Activated CD4-positive, alpha-beta T cell treated with anti-CD3 and anti-CD28 coated beads, Interleukin-2, amount 50 U/mL, for 48 hours (primary cell): ENCODE measurements at places on chromosomes 2 and 18.

- DNase-seq = no peak
These were observed 379.0 kb upstream of the FANCL start for GRCh38 chr2:58620093-58620492.

DNA sequence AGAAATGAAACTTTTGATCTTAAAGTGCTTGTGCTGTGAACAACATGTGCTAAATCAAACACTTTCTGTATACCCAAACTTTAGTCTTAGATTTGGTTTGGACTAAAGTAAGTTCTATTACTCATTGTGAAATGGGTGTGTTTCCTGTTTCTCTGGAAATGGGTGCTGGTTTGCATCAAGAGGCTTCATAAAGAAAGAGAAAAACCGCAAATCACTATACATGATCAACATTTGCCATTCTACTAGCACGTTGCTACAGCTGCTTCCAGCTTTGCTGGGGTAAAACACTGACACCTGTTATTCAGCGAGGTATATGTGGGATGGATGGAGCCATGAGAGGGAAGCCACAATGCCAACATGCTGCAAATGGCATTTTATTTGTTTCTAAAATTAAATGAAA, 547.0 kb upstream of the ACVR2A start:
- DNase-seq = peak; percentile 30

- no peak for DNase-seq
These were observed 604.9 kb upstream of the CDH2 start for GRCh38 chr18:28781616-28782362.

DNA sequence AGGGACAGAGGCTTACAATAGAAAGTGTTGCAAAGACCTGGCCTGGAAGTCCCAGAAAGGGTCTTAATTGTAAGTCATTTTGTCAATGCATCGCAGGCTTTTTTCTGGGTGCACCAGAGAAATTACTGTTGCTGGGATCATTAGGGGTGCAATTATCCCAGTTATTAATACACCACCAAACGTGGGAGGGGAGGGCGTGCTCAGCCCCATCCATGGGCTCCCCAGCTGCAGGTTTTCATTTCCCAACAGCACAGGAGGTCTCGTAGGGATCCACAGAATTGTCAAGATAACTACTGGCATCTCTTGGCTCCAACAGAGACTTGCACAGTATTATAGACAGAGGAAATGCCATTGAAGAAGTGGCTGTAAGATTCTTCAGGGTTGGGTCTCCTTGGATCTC, 69.6 kb upstream of the FZD7 start:
- no peak for DNase-seq

DNA sequence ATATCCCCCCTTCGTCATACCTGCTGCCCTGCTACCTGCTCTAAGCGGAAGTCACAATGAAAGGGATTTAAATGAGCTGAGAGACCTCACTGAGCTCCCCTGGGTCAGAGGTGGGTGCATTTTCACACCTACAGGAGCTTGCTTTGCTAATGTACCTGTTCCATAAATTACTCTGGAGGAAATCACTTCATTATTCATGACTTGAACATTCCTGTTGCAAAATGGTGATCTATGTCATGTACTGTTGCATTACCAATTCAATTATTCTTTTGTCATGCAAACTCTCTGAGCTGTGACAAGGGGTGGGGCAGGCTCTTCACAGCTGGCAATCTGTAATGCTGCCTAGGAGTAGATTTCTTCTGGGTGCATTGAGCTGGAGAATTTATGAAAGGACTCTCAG, 761.3 kb downstream of the TSN start:
- no peak for DNase-seq

- DNase-seq = no peak
These were observed 44.4 kb upstream of the LRRTM4 start for GRCh38 chr2:77566582-77566981.

DNA sequence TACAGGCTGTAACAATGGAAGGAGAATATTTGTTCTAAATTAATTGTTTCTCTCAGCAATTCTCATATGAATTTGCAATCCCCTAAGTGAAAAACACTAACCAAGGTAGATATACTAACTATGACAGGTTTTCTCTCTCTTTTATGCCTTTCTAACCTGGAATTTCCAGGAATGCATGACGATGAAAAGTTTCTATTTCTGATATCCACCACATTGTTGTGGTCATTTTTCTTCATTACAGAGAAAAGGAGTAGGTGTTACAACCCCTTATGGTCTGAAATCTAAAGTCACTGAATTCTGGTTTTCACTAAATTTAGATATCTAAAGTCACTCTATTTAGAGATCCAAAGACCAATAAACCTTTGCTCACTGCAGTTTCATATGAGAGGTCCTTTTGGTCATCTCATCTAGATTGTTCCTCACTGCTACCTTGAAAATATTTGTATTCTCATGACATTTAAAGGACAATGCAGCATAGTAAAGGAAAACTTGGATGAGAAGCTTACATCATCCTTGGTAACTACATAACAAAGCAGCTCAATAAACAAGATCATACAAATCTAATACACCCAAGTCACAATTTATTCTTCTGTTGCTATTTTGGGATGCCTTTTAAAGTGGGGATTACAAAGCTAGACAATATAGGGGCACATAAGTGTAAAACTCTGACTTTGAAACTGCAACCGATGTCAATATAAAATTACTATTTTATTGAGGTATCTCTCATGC, 85.8 kb downstream of the TCF4 start:
- no peak for DNase-seq

DNA sequence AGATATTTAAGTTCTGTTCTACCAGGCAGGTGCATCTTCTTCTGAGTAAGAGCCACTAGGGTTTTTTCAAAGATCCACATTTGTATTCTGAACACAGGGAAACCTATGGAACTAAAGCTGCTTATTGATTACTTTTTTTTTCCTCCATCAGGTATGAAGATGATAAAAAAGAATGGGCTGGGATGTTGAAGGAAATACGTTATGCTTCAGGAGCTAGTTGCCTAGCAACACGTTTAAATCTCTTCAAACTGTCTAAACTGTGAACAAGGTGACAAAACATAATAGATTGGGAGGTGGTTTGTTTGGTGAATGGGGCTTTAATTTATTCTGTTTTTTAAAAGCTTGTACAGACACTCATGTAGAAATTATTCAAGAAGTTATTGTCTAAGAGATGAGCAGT, 15.9 kb downstream of the KLHL41 start:
- DNase-seq = no peak

DNA sequence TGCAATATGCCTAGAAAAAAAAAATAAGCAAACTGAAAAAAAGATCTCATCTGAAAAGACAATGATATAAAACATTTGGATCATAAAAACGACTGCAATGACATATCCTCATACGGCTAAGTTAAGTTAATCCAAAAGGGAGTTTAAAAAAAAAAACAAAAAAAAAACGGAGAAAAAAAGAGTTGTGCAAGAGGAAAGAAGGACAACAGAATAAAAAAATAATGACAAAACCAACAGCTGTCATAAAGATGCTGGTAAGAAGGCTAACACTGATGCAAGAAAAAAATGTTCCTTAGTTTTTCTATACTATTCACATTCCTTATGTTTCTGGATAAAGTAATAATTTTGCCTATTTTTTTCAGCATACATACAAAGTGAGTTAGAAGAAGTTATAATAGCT, 192.5 kb downstream of the SRBD1 start:
- no peak for DNase-seq

DNA sequence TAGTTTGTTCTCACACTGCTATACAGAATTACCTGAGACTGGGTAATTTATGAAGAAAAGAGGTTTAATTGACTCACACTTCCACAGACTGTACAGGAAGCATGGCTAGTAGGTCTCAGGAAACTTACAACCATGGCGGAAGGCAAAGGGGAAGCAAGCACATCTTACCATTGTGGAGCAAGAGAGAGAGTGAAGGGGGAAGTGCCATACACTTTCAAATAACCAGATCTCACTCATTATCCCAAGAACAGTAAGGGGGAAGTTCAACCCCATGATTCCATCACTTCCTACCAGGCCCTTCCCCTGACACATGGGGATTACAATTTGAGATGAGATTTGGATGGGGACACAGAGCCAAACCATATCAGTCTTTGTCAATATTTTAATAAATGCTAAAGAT, 5.0 kb upstream of the CRYGB start:
- no peak for DNase-seq

- no peak for DNase-seq
These were observed 134.6 kb downstream of the MAP4K4 start for GRCh38 chr2:101832114-101832513.

DNA sequence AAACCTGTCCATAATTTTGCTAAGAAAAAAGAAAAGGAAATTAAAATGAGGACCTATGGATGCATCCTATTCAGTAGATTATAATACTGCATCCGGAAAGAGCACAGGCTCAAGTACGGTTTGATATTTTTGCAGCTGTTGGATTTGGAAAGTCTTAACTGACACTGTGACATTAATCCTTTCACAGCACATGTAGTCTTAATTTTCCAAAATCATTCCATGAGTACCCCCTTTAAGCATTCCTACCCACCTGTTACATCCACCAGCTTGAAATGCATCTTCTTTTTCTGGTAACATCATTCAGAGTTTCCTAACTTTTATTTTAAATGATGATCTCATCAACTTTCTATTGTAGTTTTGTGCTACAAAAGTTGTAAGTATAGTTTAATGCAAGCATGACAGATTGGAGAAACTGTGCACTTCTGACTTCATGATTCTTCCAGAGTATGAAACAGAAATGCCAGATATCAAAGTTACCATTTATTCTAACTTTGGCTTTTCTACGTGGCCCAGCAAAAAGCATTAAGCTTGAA, 113.5 kb downstream of the ESCO1 start:
- DNase-seq = no peak
